ENCODE measurements at places on chromosomes 4 and X.

- DNase-seq: no peak
Observed at GRCh38 chr4:11735651-11736050, 307.0 kb upstream of the HS3ST1 start.

DNA sequence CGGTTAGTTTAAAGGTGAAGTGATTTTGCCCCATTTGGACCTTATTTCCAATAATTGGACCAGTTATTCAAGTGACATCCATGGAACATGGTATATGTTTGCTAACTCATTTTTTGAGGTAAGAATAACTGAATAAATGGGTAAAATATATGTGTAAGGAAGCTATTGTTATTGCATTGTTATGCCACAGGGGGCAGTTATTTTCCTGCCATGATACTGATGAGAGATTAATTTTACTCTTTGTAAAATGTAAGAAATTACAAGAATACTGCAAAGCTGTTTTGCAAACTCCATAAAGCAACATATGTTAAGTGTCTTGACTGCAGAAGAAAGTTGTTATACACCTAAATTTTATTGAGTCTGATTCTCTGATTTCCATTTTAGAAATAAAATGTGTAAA, 114.0 kb downstream of the IL1RAPL1 start:
- no peak for DNase-seq

GRCh38 chr4:82038936-82039335, 334.9 kb downstream of the HNRNPD start:
- no peak for DNase-seq

DNA sequence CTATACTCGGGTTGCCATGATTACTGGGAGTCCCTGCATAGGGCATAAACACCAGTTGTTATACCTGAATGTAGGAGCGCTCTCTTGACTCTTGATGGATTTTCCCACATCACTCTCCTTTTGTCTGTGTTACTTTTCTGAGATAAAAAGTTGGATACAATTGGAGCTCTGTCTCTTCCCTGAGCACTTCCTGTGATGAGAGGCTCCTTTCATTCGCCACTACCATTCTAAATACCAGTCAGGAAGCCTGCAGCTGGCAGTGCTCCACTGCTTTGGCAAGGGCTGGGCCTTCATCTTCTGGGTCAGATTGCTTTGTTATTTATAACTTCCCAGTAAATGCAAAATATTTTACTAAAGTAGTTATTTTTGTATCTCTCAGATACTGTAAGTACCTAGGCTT, 13.9 kb downstream of the TCEANC start:
- no peak for DNase-seq

- no peak for DNase-seq
Observed at GRCh38 chr4:76733068-76733771, 164.7 kb downstream of the SOWAHB start.

GRCh38 chr4:2472187-2472586, 3.3 kb downstream of the RNF4 start:
- DNase-seq: no peak

- no peak for DNase-seq
Observed at GRCh38 chrX:37380924-37381323, 31.8 kb downstream of the PRRG1 start.

DNA sequence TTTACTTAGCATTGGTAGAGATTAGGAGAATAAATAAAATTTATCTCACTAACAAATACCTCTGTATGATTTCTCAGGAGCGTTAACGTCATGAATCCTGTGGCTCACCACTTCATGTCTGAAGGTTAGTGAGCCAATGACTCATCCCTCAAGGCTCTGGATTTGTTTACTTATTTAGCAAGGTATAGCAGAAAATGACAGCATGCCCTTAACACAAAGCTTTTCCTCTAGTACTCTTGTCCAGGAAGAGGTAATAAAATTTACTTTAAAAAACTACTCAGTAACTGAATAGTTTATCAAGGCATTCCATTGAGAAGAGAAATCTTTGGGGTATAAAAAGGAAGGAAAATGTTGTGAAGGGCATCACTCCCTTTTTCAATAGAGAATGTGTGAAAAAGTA, 823.8 kb downstream of the CCSER1 start:
- DNase-seq: no peak

DNA sequence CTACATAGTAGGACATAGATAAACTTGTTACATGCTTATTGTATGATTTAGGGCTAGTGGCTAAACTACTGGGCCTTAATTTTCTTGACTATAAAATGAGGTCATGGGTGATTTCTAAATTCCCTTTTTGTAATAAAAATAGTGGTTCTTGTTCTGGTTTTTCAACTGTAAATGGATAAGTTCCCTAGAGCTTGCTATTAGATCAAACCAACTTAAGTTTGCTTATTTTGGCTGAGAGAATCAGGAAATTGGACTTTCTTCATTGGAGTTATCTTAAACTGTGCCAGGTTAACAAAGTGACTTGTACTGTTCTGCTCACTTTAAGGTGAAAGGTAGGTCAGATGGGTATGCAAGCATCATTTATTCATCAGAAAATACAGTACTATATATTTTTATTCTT, 78.3 kb downstream of the PDLIM5 start:
- DNase-seq: no peak

GRCh38 chr4:25813448-25814106, 49.2 kb downstream of the SEL1L3 start:
- DNase-seq: no peak

DNA sequence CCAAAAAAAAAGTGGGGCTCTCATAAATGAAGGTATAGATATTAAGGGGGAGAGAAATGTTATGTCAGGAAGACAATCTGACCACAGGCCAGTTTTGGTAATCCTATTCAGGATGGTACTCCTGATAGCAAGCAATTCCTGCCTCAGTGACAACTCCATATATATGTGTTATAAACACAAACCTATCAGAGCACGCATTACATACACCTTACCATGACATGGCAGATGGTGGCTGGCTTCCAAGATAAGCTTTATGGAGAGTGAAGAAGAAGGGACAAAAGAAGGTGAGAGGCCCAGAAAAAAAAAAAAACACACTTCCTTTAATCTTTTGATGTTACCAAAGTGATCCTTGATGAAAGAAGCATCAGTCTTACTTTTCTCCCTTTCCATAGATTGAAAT, 29.5 kb upstream of the KDR start:
- no peak for DNase-seq

- DNase-seq: no peak
Observed at GRCh38 chrX:15465347-15465746, 27.8 kb downstream of the PIR start.

GRCh38 chrX:110415440-110416170, 57.0 kb downstream of the RTL9 start:
- DNase-seq: no peak

DNA sequence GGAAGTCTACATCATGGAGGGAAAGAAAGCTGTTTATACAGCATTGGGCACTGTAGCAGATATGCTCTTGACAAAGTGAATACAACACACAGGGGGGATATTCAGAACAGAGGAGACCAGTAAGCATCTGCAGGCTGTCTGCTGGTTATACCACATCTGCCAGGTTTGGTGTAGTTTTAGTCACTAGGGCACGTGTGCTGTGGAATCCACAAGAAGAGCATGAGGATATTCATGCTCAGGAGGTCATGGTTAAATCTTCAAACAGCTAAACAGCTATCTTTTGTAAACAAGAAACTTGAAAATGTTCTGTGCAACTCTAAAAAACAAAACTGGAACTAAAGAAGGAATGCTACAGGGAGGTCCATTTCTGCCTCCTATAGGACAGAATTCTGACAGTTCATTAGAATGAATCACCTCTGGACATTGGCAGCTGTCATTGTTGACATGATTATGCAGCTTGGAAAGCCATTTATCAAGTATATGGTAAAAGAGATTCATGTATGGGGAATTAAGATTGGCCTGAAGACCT, 175.8 kb downstream of the RCHY1 start:
- DNase-seq: no peak

DNA sequence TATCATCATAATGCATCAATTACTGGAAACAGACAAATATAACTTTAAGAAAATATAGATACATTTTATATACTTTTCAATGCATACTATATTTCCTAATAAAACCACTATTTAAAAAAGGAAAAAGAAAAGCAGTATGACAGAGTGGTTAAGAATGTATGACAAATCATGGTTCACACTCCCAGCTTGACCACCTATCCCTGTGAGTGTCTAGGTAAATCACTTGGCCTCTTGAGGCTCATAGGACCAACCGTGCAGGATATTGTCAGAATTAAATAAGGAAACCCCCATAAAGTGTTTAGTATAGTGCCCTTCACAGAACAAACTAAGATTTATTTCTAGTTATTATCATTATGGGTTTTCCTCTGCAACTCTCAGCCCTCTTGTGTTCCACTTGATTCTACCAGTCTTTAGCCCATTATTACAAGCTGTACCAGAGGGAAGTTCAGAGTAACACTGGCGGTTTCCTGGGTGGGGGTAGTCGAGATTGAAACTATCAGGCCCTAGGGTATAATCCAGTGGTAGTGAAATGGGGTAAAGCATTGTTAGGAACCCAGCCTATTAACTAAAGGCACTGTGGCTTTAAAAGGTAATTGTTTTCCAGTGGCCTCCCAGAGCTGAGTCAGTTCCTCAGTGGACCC, 55.5 kb upstream of the PAK3 start:
- DNase-seq: no peak

GRCh38 chr4:70623323-70623722, 5.2 kb upstream of the ENAM start:
- no peak for DNase-seq

DNA sequence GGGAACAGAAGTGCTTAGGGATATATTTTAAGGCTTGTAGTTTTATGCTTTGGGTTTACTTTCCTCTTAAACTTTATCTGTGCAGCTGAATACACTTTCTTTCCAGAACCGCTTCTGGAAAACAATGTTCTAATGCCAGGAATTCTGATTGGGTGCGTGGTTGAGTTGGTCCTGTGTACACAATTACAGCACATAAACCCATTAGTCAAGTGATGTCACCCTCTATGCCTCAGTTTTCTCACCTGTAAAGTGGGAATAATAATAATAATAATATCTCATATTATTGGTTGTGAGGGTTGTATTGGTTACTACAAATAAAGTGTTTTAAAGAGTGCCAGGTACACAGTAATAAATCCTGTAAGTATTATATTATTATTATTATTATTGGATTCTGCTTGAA, 129.2 kb downstream of the MID1IP1 start:
- DNase-seq: no peak

GRCh38 chr4:161525121-161525520, 638.7 kb downstream of the FSTL5 start:
- no peak for DNase-seq

DNA sequence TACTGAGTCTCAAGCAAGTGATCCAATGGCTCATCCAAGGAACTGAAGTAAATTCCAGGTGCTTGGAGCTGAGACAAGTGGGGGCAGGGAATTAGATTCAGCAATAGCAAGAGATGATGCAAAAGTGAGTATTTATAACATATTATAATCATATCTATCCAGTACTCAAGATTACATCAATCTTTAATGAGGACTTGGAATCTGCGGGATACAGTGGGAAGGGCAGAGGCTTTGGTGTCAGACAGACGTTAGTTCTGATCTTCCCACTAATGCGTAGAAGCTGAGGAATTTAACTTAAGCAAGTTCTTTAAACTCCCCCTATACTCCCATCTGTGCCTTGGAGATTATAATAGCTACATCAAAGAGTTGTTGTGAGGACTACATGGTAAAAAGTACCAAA, 143.4 kb upstream of the NWD2 start:
- DNase-seq: no peak

DNA sequence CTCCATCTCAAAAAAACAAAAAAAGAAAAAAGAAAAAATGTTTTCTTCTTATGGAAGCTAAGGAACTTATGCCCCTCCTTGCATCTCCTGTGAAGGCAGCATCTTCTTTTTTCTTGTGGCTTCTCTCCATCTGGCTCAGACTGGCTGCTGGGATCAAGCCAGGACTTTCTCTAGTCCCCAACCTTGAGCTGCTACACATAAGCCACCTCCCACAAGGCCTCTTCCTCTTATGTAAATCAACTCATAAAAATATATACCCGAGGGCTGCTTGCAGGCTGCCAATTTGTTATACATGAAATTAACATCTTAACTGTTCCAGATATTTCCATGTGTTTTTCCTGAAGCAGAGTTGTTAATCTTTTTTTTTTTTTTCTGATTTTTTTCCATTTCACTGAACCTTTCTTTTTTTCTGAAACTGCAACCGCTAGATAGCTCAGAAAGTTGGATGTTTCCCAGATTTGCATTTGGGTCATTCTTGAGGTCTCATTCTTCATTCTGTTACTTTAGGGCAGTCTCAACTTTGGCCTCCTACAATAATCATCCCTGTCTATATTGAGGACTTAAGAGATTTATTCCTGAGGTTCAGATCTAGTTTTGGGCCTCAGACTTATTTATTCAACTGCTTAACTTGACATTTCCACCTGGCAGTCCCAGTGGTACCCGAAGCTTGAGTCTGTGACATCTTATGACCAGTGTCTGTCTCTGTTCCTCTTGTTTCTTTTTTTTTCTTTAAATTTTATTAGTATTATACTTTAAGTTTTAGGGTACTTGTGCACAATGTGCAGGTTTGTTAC, 10.3 kb downstream of the SNX25 start:
- no peak for DNase-seq

DNA sequence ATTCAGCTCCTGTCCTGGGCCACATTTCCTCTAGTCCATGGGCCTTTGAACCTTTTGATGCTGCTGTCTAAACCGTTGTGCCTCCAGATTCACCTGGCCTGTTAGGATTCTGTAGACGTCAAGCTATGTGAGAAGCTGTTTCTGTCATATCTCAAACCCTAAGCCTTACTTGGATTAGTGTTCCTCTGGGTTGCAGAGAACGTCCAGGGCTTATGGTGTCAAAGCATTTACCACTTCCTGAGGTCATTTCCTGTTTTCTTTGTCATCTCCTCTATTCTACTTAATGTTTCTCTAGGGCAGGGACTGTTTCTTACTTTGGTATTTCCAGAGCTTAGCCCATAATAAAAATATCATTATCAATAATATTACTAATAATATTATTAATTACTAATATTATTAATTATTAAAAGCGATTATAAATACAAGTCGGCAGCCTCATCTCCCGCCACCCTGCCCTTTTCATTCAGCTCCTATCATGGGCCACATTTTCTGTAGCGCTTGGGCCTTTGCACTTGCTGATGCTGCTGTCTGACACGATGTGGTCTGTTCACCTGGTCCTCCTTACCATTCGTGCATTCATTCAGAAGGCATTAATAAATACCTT, 19.1 kb downstream of the PRIMPOL start:
- no peak for DNase-seq

- no peak for DNase-seq
Observed at GRCh38 chr4:74334636-74335035, 26.4 kb downstream of the EPGN start.

DNA sequence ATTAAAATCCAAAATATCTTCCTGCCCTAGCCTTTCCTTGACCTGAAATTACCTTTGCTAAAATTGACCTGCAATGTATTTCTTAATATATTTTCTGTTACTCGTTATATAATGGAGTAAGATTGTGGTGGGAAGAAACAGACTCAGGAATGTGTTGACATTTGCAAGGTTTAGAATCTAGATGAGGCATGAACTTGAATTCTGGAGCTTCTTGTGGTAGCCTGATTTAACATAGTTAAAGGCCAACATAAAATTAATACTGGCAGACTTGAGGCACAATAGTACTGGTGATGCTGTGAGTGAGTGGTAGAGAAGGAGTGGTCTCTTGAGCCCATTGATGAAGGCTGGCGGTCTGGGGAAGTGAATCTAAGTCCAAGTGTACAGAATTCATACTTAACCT, 197.9 kb upstream of the SPRY1 start:
- no peak for DNase-seq

Measured in T-helper 22 cell (primary cell).